ENCODE measurements at places on chromosomes 5 and 9.

- DNase-seq: peak; percentile 81
Observed at GRCh38 chr5:1633605-1634336, 110.0 kb upstream of the LPCAT1 start.

GRCh38 chr5:163692091-163692490 is 186.7 kb downstream of the MAT2B start:
- DNase-seq: no peak

- no peak for DNase-seq
Observed at GRCh38 chr5:16464664-16465543, 696 bp downstream of the ZNF622 start.

- DNase-seq: no peak
Observed at GRCh38 chr5:172905346-172906140, 53.7 kb upstream of the RPL26L1 start.

DNA sequence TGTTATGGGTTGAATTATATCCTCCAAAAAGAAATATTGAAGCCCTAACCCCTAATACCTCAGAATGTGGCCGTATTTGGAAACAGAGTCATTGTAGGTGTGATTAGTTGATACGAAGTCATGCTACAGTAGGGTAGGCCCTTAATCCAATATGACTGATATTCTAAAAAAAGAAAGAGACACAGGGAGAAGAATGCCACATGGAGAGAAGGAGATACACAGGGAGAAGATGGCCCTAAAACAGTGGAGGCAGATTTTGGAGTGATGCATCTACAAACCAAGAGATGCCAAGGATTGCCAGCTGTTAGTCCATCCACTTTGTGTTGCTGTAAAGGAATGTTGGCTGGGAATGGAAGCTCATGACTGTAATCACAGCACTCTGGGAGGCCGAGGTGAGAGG is 21.3 kb downstream of the ARRDC3 start:
- no peak for DNase-seq

Measured in activated T-cell treated with anti-CD3 and anti-CD28 coated beads, Interleukin-2, amount 50 U/mL, for 72 hours (primary cell).